ENCODE measurements at places on chromosomes 11 and 22.

- DNase-seq = no peak
These were observed 9.6 kb upstream of the SC5D start for GRCh38 chr11:121282886-121283502.

- DNase-seq = no peak
These were observed 1046.7 kb downstream of the DLG2 start for GRCh38 chr11:84580428-84580827.

DNA sequence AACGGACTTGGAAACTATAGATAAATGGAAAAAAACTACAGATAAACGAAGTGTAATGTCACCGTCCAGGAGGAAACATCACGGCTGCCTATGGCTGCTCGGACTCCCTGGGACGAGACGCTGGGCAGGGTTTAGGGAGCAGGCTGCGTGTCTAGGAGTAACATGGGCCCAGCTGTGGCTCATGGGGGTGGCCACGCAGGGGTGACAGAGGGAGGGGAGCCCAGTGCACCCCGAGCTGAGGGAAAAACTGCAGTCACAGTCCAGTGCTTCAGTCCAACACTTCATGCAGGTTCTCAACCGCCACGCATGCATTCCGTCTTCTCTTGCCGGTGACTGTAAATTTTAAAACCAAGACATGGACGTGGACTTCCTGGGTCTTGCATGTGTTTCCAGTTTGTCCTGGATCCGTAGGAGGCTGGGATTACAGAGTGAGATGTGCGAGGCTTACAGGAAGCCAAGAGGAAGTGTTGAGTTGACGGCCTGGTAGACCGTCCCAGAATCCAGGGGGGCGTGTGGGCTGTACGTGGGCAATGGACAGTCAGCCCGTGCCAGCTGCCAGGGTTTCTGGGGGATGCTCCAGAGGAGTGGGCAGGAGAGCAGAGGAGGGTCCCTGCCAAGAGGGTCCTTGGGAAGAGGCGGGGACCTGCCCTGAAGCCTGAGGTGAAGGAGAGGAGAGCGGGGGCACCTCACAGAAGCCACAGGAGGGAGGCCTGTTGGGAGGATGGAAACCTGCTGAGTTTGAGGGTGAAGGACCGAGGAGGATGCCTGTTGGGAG is 691.4 kb downstream of the BRD1 start:
- no peak for DNase-seq

DNA sequence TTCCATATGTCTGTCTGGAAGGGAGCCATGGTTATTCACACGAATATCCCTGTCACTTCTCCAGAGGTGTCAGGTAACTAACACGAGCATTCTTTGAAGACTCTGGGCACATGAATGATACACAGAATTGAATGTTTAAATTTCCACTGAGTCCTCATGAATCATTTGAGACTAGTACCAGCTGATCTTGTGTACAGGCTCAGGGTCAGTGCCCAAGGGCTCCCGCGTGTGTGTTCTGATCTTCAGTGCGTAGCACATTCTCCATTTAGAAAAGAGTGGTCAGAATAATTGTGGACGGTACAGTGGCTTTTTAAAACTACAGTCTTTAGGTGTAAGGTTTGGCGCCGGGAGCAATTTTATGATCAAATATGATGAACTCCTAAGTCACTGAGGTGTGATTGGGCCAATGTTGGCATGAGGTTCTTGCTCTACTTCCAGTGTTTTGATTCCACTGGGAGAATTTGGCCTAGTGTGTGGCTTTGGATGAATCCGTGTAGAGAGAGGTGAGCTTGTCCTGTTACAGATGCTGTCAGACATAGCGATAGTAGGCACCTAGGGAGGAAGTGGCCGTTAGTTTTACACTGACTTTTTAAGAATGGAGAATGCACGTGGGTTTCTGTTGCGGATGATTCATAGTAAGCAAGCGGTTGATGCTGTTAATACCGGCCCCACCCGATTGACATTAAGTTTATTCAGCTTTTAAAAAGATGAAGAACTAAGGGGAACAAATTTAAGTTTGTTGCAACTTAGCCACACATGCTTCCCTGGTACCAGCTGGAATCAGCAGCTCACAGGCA is 22.2 kb downstream of the NUP50 start:
- no peak for DNase-seq

GRCh38 chr11:132632641-132633124 is 899.6 kb downstream of the OPCML start:
- peak; percentile 99 for DNase-seq

GRCh38 chr11:6565988-6566703 is 37.3 kb downstream of the RRP8 start:
- no peak for DNase-seq

DNA sequence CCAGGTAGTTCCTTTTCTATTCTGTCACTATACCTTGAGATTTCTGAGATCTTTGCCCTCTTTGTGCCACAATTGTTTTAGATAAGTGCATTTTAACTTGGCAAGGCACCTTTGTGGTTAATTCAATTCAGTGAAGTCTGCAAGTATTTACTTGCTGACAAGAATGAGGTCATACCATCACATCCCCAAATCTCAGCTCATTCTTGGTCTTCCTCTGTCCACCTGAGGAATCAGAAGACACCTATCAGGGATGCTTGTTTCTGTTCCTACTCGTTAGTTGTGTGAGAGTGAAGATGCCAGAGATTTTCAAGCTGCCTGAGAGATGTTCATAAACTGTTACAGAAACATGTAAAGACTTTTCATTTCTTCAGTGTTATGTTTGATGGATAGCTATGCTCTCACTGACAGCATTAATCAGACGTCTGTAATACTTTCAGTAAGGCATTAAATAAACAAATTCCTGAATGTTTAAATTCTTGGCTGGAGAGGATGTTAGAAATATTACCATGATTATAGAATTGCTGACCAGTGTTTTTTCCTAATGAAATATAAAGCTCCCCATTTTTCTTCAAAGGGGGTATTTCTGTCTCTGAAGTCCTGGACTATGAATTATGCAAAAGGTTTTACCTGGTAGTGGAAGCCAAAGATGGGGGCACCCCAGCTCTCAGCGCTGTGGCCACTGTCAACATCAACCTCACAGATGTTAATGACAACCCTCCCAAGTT is 135.0 kb upstream of the MTNR1B start:
- no peak for DNase-seq

DNA sequence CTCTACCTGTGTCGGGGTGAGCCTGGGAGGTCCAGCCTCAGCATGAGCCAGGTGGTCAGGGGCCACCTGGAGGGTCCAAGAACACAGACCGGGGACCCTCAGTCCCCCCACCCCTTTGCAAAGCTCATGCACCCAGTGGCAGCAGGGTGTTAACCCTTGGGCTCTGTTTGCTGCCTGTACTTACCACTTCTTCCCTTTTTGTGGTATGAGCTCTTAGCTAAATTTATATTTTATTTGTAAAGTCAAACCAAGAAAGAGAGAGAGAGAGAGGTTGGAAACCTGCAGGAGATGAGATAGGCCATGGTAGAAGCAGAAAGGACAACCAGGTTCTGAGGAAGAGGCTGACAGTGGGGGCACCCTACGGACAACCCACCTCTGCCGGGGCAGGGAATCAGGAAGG is 29.9 kb downstream of the IL10RA start:
- DNase-seq = no peak

DNA sequence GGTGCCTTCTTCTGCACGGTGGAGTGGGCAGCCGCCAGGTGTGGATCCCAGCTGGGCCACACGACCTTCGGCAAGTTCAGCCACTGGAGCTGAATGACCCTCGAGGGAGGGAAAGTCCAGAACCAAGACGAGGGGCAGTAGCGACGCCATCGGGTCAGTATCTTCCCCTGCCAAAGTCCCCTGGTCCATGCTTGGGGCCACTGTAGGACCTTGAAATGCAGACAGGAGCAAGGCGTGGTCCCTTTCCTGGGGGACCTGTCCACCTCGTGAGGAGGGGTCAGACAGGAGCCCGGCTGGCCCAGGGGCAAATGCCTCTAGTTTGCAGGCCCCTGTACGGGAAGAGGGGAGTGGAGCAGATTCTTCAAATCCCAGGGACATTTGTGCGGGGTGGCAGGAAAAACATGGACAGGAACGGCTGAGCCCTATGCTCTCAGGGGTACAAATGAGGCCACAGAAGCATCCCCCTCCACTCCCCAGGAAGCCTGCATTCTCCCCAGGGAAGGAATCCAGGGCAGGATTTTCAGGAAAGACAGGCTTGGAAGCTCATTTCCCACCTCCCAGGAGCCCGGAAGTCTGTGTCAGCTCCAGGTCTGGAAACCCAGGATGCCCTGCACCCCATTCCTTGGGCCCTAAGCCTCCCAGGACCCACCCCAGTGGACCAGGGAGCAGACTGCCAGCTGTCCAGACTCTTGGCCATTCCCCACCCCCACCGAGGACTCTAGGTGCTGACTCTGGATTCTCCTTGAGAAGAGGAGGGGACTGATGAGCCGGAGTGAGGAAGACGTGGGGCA is 6.6 kb downstream of the SHANK2 start:
- DNase-seq = no peak

DNA sequence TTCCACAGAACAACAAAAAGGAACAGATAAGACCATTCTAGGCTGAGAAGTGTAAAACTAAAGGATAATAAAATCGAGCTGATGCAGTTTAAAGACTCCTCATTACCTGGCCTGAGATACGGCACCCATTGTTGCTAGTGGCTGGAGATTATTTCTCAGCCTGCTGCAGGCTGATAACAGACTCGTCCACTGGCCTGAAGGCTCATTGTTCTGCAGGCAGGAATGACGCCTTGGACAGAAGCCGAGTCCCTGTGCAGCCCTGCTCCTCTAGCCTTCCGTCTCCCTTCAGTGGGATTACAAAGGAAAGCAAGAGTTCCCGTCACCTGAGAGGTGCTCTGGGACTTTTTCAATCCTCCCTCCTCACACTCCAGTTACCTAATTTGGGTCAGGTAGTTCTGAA is 1065.3 kb downstream of the OPCML start:
- DNase-seq = no peak

DNA sequence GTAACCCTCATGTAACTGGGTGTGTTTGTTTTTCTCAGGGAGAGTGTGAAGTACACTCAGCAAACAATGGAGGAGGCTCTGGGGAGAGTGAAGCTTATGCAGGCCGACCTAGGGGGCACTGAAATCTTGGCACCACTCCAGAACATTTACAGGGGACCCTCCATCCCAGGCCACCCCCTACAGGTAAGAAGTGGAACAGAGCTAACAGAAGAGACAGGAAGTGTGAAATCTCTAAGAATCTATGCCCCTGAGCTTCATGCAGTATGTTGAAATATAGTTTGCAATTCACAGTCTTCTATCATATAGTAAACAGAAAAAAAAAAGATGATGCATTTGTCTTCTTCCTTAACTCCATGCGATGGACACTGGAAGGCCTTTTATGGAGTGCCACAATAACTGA is 8.4 kb downstream of the VWA5A start:
- no peak for DNase-seq

- DNase-seq = no peak
These were observed 6.3 kb upstream of the THOC5 start for GRCh38 chr22:29559853-29560252.

GRCh38 chr22:50481440-50482106 is at the start of gene ADM2:
ADM2 (plus strand) TSS chr22:50481543; CDS start chr22:50481848, 305 bp downstream.
- DNase-seq = no peak

DNA sequence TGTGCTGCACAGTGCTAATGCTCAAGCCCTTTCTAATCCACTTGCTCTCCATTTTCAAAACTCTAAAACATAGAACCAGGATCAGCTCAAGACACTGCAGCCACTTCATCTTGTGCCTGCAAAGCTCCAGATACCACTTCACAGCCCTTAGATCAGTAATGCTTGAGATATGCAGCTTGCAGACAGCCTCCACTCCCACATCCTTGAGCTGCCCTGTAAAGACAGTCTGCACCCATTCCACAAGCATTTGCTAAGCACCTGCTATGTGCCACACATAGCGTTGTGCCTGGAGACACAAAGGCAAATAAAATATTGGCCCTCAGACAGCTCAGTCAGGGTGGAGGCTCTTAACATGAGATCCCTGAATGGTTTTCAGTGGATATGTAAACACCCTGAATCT is 192.5 kb upstream of the SNX19 start:
- peak; percentile 60 for DNase-seq

- DNase-seq = peak; percentile 15
These were observed 1.2 kb downstream of the MICALL1 start for GRCh38 chr22:37907036-37907954.

DNA sequence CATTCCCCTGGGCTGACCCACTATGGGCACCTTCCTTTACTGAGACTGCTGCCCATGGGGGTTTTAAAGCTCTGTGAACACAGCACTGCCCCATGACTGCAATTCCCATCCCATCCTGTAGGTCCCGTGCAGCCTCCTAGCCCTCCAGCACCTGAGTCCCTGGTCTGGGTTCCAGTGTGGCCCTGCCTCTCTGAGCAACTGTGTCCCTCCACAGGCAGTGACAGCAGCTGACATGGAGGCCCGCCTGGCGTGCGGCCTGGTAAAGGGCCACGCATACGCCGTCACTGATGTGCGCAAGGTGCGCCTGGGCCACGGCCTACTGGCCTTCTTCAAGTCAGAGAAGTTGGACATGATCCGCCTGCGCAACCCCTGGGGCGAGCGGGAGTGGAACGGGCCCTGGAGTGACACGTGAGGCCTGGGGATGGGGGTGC is 12.6 kb downstream of the OMP start:
- no peak for DNase-seq

DNA sequence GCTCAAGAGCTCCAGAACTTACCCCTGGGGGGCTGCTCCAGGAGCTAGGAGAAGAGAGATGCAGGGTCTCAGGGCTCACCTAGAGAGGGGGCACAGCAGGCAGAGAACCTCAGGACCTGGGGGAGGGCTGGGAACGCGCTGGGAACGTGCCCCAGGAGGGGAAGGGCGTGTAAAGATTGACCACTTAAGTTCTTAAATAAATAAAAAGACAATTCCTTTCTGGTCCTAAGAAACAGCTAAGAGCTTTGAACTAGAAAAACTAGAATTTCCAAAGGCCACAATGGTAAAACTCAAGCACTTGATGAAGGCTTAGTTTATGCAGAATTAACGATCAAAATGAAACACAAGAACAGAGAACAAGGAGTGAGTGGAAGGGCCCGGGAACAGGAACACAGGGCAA is 89.1 kb downstream of the CELSR1 start:
- DNase-seq = no peak

- DNase-seq = no peak
These were observed 1.9 kb upstream of the SSTR3 start for GRCh38 chr22:37213941-37214730.

DNA sequence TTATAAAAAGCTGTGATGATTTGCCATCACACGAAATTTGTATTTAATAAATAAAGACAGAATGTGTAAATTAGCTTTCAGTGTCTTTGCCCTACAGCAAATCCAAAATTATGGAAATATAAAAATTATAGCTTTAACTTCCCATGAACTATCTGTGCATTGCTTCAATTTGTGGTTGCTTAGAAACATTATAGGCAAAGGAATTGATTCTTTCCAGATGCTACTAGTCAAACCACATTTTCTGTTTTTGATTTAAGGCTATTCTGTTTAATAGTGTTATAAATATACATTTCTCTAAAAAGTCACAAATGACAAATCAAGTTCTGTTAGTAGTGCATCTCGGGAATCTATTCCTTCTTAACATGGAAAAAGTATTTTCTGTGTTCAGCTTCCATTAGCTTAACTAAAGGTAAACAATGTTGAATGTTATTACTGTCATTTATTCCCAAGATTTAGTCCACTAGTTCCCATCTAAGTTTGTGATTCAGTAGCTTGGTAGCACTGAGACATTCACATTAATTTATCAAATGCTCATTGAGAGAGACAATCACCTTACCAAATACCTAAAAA is 1086.3 kb upstream of the CCDC90B start:
- DNase-seq = no peak
